ENCODE measurements at places on chromosomes 7 and 10.

- no peak for DNase-seq
Observed at GRCh38 chr7:3975371-3975770, 674.3 kb downstream of the SDK1 start.

- DNase-seq: no peak
Observed at GRCh38 chr7:44156453-44157010, 15.4 kb upstream of the MYL7 start.

DNA sequence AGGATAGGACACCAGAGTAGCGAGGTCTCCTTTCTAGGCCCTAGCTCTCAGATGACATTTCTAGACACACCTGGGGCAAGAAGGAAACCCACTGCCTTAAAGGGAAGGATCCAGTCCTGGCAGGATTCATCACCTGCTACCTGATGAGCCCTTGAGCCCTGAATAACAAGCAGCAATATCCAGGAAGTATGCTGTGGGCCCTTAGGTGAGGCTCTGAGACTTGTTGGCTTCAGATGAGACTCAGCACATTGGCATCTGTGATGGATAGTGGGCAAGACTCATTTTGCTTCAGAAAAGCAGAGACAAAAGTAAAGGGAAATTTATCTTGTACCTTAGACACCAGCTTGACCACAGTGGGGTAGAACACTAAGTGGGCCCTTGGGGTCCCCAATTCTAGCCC is 238.4 kb upstream of the MEOX2 start:
- no peak for DNase-seq

DNA sequence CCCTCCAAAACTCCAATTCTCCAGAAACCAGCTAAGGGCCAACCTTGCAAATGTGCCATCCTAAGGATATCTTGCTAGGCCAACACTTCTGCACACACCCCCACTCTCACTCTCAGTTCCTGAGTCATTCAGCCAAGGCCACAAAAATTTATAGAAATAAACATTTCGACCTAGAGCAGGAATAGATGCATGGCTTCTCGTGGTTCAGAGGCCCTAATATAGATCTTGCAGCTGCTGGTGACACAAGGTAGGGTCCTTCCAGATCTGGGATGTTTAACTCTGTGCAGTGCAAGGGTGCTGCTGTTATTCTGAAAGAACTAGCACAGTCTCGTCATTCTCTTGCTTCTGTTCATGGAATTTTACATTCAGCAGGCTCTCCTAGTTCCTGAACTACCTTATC is 369.3 kb downstream of the CALN1 start:
- DNase-seq: no peak

DNA sequence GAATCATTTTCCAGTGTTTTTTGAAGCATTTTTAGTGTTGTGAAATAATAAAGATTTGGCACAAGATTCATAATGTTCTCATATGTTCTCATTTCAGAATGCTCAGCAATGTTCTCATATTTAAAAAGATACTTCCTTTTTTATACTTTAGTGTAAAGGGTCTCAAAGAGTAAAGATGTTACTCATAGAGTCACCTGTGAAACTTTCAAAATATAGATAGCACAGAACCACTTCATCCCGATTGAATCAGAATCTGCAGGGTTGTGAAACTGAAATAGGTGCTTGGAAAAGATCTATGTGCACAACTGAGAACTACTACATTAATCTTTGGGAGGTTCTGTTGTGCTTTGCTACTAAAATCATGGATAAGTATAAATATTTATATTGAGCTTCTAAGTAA is 144.7 kb downstream of the MDFIC start:
- no peak for DNase-seq

DNA sequence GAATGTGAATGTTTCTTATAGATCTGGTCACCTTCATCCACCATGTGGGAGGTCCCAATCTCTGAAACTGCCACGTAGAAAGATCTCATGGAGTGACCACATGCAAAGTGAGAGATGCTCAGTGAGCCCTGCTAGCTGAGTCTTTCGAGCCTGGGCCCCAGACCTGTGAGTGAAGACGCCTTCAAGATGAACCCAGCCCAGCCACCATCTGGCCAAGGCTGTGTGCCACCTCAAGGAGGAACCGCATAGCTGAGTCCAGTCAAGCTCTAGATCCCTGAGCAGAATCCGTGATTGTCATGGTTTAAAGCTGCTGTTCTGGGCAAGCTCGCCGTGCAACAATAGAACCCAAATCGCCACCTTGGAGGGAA is 20.2 kb upstream of the PPIF start:
- no peak for DNase-seq

DNA sequence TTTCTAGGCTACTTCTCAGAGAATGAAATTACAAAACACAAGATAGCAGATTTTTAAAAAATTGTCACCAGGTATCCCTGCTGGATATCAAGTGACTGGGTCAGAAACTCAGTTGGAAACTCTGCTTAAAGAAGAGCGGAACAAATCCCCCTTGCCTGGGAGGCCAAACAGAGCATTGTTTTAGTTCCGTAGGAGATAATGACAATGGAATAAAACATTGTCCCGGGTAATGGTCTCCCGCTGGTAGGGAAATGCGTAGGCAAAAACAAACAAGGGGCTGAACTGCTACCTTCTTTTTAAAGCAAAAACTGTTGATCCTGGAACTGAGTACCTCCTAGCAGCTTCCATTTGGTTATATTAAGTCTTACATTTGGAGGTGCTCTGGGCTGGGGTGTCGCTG is 21.3 kb upstream of the VAX1 start:
- DNase-seq: no peak

DNA sequence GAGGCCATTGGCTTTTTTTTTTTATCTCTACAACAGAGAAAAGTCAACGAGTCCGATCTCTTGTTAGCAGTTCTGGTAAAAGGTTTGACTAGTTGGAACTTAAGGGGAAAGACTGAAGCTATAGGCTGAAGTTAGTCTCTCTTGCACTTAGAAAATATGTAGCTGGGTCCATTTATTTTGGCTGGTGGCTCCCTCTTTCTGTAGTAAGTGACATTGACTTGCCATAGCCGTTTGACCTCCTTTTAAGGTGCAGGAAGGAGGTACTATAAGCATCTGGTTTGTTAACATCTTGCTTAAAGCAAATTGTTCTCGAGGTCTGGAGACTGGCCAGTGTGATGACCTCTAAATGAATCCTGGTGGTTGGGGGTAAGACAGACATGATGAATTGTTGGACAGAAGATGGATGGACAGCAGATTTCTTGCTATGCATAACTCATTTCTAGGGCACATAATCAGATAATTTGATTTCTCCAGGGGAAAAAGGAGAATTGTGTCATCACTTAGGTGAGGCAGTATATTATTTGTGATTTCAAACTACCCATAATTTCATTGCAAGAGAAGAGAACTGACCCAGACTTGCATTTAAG is 356.3 kb upstream of the GALNT17 start:
- no peak for DNase-seq

DNA sequence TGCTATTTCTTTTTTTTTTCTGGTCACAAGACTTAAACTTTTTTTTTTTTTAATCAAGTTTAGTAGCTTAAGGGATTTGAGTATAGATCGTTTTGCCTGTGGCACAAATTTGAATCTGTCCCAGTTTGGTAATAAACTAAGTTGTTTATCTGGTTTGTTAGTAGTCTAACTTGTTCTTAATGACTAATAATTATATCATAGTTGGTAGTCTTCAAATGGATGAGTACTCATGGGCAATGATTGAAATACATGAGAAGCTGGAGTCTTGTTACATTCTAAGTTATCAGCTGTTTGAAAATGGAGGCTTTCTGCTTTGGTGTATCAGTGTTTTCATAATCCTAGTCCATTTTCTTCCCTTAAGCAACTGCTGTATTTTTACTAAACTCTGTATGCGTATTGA is 12.3 kb downstream of the BTAF1 start:
- DNase-seq: no peak

GRCh38 chr10:23568996-23569395 is 130.1 kb downstream of the OTUD1 start:
- DNase-seq: no peak

DNA sequence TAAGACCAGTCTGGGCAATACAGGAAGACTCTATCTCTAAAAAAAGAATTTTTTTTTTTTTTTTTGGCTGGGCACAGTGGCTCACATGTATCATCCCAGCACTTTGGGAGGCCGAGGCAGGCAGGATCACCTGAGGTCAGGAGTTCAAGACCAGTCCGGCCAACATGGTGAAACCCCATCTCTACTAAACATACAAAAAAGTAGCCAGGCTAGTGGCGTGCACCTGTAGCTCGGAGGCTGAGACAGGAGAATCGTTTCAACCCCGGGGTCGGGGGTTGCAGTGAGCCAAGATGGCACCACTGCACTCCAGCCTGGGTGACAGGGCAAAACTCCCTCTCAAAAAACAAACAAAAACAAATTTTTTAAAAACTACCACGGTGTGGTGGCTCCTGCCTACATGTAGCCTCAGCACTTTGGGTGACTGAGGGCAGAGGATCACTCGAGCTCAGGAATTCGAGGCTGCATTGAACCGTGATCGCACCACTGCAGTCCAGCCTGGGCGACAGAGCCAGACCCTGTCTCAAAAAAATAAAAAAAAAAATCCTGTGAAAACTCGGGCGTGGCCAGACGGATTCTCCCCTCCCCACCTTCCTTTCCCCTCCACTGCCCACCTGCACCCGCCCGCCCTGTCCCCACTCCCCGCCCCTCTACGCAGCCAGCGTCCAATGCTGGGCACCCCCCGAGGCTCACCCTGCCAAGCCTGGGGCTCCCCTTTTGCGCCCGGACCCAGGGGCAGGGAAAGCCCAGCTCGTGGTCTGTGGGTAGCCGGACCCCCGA is 745 bp upstream of the ORAI2 start:
- no peak for DNase-seq

DNA sequence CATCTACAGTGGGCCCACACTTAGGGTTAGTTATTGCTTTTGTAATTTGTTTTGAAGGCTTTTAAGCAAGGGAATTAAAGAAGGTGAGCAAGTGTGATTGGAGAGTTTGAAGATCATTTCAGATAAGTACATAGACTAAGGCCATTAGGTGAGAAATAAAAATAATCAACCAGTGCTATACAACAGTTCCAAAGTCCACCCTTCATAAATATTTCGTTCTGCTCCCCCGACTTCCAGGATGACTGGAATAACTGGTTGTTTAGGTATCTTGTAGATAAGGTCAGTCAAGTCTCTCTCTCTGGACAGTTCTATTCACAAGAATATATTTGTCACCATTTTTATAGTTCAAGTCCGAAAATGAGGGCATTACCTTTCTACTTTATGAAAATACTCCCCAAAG is 98.0 kb upstream of the MBL2 start:
- no peak for DNase-seq

GRCh38 chr10:18097524-18097923 is 42.7 kb upstream of the CACNB2 start:
- no peak for DNase-seq

DNA sequence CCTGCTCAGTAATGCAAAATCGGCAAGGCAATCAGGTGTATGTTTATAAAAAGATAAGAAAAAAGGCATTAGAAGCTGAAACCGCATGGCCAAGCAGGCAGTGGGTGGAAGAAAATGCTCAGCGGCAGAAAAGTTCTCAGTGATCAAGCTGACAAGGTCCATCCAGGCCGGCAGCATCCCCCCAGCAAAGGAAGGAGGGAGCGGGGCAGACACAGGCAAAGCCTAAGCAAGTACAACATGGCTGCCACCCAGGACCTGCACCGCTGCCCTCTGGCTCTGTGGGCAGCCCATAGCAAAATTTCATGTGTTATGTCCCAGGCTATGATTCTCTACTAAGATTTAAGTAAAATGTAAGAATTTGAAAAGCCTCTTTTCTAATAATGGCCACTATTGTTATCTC is 45.4 kb downstream of the MRPS24 start:
- no peak for DNase-seq

- DNase-seq: no peak
Observed at GRCh38 chr7:29100924-29101323, 45.4 kb downstream of the CPVL start.

DNA sequence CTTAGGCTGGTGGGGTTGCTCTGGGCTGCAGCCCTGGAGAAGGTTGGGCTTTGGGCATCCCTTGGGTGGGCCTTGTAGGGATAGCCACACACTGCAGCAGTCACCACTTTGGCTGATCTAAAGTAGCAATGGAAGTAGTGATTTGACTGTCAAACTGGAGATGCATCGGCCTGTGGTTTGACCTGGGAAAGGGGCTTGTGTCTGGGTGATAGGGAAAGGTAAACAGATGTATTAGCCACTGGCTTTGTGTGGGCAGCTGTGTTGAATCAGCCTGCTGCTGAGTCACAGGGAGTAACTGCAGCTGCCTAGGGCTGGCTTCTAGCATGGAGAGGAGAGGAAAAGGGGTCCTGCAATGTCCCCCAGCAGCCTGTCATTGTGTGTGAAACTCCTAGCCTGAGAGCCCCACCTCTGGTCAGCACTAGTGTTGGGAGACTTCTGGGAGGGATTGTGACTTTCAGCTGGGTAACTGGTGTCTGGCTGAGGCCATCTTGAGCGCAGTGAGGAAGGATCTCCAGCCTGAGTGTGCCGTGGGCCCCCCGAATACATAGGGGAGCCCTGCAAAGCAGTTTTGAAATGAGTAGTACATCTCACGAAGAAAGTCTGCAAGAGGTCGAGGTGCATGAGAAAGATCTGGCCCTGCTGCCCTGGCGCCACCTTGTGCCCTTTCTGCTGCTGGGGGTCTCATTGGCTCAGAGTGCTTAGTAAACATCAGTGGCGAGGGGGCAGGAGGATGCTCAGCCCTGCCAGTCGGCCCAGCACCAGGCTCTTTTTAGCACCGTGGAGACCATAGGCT is 117.3 kb downstream of the FANK1 start:
- no peak for DNase-seq

- no peak for DNase-seq
Observed at GRCh38 chr7:110835849-110836248, 255.1 kb upstream of the LRRN3 start.

- no peak for DNase-seq
Observed at GRCh38 chr10:7956508-7956907, 98.0 kb upstream of the GATA3 start.

DNA sequence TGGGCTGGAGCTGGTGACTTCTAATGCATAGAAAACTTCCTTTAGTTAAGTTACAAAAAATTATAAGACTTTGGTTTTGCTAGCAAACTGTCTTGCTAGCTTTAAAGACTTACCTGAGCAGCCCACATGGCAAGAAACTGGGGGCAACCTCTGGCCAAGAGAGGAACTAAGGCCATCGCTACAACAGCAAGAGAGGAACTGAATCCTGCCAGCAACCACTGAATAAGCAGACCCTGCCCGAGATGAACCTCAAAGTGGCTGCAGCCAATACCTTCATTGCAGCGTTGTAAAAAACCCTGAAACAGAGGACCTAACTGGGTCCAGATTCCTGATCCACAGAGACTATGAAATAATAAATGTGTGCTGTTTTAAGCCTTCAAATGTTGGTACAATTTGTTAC is 54.6 kb upstream of the STARD3NL start:
- no peak for DNase-seq

DNA sequence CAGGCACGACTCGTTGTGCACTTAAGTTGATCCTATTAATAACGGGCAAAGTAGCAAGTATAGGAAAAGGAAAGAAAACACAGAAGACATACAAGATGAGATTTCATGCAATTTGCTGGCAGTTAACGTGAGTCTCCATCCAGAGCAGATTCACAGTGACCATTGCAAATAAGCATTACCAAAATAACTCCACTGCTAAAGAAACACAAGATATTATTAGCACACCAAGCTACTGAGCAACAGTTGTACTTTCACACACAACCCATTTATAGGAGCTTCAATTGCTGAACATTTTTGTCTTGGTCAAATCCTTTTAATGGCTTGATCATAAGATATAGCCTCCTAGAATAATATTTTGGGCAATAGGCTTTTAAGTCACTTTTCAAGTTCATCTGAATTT is 187.7 kb upstream of the HGF start:
- no peak for DNase-seq

- peak; percentile 14 for DNase-seq
Observed at GRCh38 chr7:65475734-65476319, 102.2 kb downstream of the ZNF92 start.

GRCh38 chr7:133398506-133398905 is 145.6 kb downstream of the EXOC4 start:
- DNase-seq: no peak

GRCh38 chr7:105047932-105048331 is 33.9 kb downstream of the KMT2E start:
- no peak for DNase-seq

Measured in activated T-helper 2 cell treated with anti-CD3 and anti-CD28 coated beads, Interferon-gamma antibody, Interleukin-2, Interleukin-4, amounts not matched to agents 10 μg/mL and 5 μg/mL and 100 μg/mL, durations not matched to agents 14 hours and 24 hours and 36 hours (primary cell).